ENCODE measurements at places on chromosomes 4 and X. TPM values are rescaled to one million over a fixed set of nuclear protein-coding genes. Genes with fewer than 3 reads are reported as not detected.

Gene CLCN4
- 53.7 TPM for total RNA-seq

Gene XK
- total RNA-seq, result 5.8 TPM

Gene TBX22
- total RNA-seq, result 1.3 TPM

Gene TBC1D8B
- total RNA-seq, result 18.3 TPM

Gene CDKL2
- 8.1 TPM for total RNA-seq

Gene GCNA
- total RNA-seq, result 5.6 TPM

Gene COL4A5
- total RNA-seq, result 92.6 TPM

Gene SPANXB1
- total RNA-seq, result not detected

Gene MMRN1
- total RNA-seq, result 23.6 TPM

Gene GPC3
- 64.9 TPM for total RNA-seq

Gene SLC10A7
- 28.3 TPM for total RNA-seq

Gene C4orf17
- total RNA-seq, result not detected

Gene FAM149A
- total RNA-seq, result 14.5 TPM

Gene TEX11
- total RNA-seq, result 0.33 TPM

Gene TRMT44
- total RNA-seq, result 52.3 TPM

Gene XAGE1A
- not detected for total RNA-seq

Gene UGT2A3
- total RNA-seq, result 0.22 TPM

Gene LRP2BP
- total RNA-seq, result 9.7 TPM

Gene NXF2
- not detected for total RNA-seq

Gene ENOX2
- 15.9 TPM for total RNA-seq

Gene POU3F4
- not detected for total RNA-seq

Gene CDS1
- 9.1 TPM for total RNA-seq

Gene MAGEA9B
- total RNA-seq, result not detected

Gene NUP62CL
- 6.1 TPM for total RNA-seq

Gene CHIC1
- total RNA-seq, result 21.9 TPM

Gene FGF5
- 0.16 TPM for total RNA-seq

Gene SORBS2
- total RNA-seq, result 185 TPM

Gene SPANXA1
- total RNA-seq, result not detected

Gene YY2
- 3.2 TPM for total RNA-seq
